ENCODE measurements at places on chromosomes 12 and 14.

- peak; percentile 79 for DNase-seq
Observed at GRCh38 chr14:20327005-20327869, 5.8 kb downstream of the CCNB1IP1 start.

DNA sequence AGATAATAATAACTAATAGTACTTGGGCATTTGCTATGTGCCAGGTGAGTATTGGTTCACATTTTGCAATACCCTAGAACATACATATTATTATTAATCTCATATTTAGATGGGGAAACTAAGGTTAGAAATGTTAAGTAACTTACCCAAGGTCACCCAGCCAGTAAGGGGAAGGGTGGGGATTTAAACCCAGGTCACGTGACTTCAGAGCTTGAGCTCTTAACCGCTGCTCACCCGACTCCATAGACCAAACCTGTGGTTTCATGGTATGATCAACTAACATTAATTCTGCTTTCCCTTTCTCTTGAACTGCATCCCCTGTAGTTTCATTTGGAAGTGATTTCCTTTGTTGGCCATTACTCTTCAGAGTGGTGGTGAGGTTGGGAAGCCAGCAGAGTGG, 242.3 kb downstream of the NRXN3 start:
- DNase-seq: no peak

DNA sequence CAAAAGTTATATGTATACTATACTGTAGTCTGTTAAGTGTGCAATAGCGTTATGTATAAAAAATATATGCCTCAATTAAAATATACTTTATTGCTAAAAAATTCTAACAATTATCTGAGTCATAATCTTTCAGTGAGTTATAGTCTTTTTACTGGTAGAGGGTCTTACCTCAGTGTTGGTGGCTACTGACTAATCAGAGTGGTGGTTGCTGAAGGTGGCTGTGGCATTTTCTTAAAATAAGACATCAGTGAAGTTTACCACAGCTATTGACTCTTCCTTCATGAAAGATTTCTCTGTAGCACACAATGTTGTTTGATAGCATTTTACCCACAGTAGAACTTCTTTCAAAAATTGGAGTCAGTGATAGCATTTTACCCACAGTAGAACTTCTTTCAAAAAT, 23.4 kb downstream of the POLR3B start:
- no peak for DNase-seq

DNA sequence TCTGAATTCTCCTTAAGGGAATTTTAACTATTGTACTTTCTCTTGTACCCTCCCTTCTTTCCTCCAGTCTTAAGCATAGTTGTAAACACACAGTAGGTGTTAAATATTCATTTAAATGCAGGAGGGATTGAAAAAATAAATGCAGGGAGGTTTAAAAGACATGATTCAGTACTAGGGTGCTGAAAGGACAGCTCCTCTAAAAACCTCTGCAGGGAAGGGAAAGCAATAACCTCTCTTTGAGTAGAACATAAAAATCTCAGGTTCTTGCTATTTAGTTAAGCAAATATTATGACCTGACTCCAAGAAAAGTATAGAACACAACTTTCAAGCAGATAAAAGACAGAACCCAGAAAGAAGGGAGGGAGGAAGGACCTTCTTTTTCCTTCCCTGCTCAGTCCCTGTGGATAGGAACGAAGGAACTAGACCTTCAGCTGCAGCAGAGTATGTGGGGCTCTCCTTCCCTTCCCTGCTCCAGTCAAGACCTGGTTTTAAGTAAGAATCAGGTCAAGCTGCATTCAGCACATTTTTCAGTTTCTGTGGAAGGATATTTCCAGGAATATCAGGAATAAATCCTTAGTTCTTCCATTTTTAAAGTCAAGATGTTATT, 4.7 kb downstream of the MAP3K9 start:
- DNase-seq: no peak

DNA sequence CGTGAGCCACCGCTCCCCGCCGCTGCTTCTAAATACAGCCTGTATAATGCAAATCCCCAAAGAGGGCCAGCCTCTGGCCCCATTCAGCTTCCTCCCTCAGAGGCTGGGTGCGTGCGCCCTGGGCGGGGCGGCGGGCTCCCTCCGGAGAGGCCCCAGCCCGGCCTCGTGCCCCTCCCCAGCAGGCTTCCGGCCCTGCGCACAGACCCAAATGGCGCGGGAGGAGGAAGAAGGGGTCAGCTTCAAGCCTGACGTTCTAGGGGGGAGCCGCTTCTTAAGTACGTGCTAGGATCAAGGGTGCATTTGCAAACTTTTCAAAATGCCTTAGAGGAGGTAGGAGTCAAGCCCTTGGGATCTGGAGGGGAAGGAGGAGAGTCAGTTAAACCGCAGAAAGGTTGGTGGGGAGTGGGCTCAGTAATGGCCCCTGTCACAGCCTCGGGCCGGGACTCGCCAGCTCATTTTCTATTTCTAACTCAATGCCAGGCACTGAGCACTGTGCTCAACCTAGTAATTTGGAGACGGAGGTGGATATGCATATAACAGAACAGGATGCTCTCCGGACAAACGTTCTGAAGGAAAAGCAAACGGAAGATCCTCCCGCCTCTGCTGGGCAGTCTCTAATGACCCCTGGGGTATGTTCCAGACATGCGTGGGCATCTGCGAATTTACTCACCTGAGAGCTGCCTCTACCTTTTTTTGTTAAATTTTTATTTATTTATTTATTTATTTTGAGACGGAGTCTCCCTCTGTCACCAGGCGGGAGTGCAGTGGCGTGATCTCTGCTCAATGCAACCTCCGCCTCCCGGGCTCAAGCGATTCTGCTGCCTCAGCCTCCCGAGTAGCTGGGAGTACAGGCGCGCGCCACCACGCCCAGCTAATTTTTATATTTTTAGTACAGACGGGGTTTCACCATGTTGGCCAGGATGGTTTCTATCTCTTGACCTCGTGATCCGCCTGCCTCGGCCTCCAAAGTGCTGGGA, 32.3 kb downstream of the NINJ2 start:
- peak; percentile 67 for DNase-seq

- no peak for DNase-seq
Observed at GRCh38 chr14:65070471-65070976, 31.8 kb downstream of the MAX start.

- DNase-seq: no peak
Observed at GRCh38 chr12:46497739-46498138, 125.2 kb upstream of the SLC38A2 start.

DNA sequence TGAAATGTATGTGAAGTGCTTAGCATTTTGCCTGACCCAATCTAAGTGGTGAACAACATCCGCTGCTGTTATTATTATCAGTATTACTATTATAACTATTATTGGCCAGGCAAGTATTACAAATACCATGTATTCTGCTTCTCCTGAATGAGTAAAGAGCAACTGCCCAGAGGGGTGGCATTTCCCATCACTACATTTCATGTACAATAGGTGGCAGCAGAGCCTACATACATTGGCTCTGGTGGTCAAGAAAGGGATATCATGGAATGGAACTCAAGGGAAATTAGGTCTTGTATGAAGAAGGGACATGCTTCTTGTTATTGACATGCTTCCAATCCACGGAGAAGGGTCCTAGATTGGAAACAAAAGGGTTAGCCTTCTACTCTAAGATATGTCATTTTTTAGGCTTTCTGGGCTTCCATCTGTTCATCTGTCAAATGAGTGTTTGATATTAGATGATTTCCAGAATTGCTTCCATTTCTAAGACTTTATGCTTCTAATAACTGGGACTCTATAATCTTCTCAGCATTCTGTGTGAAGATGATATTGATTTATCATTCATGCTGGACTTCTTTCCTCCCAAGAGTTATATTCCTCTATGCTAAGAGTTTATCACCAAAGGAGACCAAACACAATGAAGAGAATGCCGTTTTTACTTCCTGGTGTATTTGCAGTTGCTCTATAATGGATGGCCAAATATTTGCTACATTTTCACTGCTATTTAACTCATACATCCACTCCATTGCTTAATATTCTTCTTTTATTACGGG, 239.1 kb downstream of the SSPN start:
- no peak for DNase-seq

- DNase-seq: no peak
Observed at GRCh38 chr14:53325176-53325806, 172.2 kb upstream of the DDHD1 start.

- no peak for DNase-seq
Observed at GRCh38 chr12:22353615-22354325, 19.3 kb upstream of the ST8SIA1 start.

GRCh38 chr12:56487448-56488040, 417 bp downstream of the GLS2 start:
- DNase-seq: no peak

- DNase-seq: peak; percentile 40
Observed at GRCh38 chr12:50059440-50060119, 2.2 kb downstream of the ASIC1 start.

DNA sequence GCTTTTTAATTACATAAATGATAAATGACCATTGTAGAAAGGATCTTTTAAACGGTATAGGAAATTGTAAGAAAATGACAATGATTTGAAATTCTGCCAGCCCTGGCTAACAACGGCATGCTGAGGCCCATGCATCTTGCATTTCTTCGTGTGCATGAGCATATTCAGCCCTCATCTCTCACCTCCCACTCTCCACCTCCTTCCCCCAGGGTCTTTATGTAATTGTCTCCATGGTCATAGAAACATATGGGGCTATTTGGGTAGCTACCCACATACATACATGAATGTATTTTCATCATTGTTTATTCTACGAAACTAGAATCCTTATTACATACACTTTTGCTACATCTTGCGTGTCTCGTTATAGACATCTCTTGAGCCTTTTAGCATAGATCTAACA, 4.5 kb downstream of the MYO1H start:
- no peak for DNase-seq

- no peak for DNase-seq
Observed at GRCh38 chr12:32030151-32030550, 70.9 kb downstream of the RESF1 start.

DNA sequence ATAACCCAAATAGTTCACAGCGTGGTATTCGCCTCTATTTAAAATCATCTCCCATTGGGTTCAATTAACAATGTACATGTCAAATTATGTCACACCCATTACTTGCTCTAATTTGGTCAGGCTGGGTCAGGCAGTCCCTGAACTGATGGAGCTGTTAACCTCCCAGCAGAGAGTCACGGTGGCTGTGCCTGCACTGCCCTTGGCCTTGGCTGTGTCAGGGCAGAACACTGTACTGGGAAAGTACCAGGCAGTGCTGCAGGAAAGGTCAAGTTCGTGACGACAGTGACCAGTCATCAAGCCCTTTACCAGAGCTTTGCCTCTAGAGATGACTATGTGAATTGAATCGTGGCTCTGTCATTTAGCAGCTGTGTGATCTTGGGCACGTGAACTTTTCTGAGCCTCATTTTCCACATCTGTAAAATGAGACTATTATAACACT, 100.0 kb downstream of the ARF6 start:
- no peak for DNase-seq

GRCh38 chr12:2378835-2379330, 326.1 kb downstream of the CACNA1C start:
- no peak for DNase-seq

GRCh38 chr14:53890611-53891101, 66.0 kb downstream of the BMP4 start:
- DNase-seq: no peak

DNA sequence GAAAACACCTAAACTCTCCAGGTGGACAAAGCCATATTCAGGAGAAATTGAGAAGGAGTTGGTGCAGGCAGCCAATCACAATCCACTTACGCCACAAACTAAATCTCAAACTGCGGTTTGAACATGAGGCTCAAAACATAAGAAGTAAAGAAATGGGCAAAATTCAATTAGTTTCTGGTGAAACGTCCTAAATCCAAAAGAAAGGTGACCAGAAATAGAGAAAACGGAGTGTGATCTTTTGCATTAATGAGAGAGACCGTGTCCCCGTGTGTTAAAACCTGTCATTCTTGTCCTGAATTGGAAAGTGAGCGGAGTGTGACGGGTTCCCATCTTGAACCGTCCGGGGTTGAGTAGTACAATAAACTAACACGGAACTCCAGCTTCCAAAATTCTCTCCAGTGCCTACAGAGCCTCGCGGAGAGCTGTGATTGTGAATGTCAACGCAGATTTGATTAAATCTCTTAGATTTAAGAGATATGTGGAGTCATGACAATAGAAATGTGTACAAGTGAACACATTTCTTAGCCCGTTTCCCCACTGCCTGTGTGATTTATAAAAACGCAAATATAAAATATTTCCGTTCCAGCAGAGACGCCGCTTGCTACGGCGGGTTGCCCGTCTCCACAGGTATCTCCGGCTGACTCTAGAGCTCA, 595 bp upstream of the METAP2 start:
- peak; percentile 38 for DNase-seq

GRCh38 chr12:101480849-101481248, 5.7 kb downstream of the SPIC start:
- DNase-seq: no peak

DNA sequence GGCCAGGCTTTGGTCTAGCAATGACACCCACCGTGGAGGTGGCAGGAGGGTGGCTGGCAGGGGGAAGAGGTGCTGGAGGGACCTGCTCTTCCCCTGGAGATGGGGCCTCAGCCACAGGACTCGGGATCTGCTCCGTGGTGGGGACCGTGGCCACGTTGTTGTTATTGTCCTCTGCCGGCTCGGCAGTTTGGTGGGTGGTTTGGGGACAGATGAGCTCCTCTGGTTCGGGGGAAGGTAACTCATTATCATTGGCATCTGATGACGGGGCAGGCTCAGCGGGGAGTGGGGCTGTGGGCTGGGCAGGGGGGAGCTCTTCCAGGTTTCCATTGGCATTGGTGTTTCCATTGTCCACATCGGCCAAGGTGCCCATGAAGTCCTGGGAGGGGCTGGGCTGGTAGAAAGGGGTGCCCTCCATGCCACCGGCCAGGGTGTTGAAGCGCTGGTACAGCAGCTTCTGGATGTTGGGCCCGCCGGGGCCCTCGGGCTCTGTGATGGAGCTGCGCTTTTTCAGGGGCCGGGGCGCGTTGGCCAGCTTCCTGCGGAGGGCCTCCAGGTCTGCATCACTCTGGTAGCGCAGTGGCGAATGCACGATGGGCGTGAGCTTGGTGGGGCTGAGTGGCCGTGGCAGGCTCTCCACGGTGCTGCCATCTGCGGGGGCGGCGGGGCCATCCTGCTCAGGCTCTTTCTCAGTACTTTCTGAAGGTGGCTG, 24.3 kb downstream of the ZFYVE21 start:
- no peak for DNase-seq

DNA sequence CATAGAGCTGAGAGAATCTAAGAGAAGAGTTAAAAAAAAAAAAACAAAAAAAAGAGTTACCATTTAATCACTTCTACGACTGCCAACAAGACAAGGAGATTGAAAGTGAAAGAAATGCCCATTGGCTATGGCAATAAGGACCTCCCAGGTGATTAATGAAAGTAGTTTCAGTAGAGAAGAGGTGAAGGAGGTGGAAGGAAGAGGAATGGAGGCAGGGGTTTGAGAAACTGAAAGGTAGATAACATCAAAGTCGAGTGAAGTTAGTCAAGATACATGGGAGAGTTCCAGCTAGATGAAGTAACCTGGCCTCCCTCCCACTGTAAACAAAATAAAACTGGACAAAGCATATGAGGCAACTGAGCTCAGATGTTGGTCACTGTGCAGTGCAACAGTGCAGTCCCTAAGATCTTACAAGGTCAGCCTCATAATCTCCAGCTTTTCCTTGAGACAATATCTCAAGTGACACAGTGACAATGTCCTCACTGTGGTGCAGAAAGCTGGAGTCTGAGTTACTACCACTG, 118.0 kb upstream of the CCDC198 start:
- DNase-seq: no peak
